ENCODE measurements at places on chromosomes 5 and 9.

- DNase-seq, result no peak
Measured at GRCh38 chr5:153485641-153486040, 4.8 kb upstream of the GRIA1 start.

- DNase-seq, result no peak
Measured at GRCh38 chr5:15073453-15073852, 201.9 kb upstream of the ANKH start.

DNA sequence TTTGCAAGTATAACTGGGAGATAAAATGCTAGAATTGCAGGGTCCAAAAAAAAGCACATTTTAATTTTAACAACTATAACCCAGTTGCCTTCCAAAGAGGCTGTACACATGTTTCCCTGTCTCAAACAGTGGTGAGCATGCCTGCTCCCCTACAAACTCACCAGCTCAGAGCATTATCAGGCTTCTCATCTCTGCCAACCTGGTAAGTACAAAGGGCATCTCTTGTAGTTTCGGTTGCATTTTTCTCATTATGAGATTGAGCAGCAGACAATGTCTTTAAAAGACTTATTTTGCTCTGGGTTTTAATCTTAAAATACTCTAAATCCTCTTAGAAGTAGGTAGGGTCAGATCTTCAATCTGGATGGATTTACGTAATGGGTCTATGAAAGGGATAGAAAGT, 107.1 kb upstream of the MSX2 start:
- DNase-seq, result no peak

DNA sequence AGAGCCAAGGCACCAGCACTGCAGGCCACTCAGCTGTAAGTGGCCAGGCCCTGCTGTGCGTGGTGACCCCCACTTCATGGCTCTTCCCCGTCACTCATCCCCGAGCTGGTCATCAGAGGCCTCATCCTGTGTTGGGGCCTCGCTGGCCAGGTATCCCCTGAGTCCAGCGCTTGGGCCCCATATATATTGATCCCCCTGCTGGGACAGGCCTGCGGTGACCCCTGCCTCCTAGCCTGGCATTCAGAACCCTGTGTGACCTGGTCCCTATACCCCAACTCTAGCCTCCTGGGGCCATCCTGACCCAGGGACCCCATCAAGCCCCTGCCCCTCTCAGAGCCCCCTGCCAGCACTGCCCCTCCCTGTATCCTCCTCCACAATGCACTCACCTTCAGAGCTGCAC, 12.7 kb downstream of the GBGT1 start:
- DNase-seq, result no peak

DNA sequence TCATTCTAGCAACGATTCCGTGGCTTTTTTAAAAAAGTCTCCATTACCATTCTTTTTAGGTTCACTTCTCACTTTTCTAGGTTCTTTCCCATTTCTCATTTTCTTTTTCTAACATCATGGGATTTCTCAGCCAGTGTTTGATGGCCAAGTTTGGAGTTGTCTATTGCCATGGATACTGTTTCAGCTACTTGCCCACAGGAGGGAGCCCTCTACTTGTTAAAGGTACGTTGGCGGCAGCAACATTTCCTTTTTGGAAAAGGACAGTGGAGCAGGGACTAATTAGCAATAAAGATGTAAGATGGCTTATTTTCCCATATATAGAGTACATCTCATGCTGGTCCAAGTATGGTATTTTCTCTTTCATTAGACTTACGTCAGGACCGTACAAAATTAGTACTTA, 2257.5 kb upstream of the C9orf72 start:
- DNase-seq, result no peak

GRCh38 chr9:21589344-21590056, 107.4 kb upstream of the IFNE start:
- no peak for DNase-seq

DNA sequence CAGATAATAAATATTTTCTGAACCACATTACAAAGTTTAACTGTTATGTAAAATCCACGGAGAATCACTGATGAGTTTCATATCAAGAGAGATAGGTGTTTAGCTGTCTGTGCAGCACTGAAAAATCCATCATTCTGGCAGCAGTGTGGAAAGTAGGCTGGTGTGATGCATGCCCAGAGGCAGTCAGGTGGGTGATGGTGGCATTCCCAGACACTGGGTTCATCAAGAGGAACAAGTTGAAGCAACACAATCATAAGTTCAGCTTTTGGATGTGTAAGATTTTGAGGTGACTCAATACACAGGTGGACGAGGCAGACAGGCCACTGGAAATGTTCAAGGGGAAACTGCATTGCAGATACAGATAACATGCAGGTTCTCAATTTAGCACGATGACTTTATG, 11.9 kb downstream of the DNAH5 start:
- DNase-seq, result no peak

DNA sequence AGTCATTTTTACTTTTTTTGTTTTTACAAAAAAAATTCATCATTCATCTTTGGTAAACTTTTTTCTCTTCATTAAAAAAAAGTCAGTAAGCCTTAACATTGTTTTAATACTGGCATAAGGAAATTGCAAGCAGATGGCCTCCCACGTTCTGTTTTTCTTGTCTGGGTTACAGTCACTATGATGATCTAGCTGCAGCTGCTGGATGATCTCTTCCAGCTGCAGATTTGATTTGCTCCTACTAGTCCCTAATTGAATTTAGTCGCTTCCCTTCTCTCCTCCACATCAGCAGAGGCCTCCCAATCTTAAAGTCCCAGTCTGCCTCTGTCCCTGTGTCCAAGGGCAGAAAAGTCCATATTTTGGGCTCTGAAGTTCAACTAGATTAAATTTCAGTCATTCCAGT, 106.8 kb upstream of the PTGER4 start:
- no peak for DNase-seq

DNA sequence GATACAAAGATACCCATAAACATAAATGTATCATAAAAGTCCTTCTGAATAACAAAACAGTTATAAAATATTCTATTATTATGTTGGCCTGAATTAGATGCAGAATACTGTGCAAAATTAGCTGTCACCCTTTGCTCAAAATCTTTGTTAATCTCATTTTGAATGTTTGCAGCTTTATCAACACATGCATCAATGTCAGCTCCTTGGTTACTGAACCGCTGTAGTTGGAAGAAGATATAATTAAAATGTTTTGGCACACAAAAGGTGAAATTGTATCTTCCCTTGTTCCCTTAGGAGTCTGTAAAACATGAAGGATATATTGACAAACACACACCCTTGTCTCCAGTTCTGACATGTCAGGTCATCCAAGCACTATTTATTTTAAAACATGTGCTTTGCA, 146.3 kb upstream of the POU5F2 start:
- no peak for DNase-seq

DNA sequence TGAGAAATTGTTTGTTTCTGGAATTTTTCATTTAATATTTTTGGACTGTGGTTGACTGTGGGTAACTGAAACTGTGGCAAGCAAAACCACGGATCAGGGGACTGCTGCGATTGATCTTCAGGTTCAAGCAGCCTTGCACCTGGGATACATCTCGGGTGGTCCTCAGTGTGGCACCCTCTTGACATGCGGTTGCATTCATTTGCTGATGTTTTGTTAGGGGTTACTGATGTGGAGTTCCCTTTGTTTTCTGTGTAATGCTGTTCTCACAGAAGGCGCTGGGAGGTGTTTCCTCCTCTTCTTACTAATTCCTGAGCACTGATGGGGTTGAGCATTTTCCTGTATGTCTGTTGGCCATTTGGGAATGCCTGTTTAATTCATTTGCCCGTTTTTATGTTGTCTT, 60.4 kb downstream of the EHMT1 start:
- DNase-seq, result no peak

DNA sequence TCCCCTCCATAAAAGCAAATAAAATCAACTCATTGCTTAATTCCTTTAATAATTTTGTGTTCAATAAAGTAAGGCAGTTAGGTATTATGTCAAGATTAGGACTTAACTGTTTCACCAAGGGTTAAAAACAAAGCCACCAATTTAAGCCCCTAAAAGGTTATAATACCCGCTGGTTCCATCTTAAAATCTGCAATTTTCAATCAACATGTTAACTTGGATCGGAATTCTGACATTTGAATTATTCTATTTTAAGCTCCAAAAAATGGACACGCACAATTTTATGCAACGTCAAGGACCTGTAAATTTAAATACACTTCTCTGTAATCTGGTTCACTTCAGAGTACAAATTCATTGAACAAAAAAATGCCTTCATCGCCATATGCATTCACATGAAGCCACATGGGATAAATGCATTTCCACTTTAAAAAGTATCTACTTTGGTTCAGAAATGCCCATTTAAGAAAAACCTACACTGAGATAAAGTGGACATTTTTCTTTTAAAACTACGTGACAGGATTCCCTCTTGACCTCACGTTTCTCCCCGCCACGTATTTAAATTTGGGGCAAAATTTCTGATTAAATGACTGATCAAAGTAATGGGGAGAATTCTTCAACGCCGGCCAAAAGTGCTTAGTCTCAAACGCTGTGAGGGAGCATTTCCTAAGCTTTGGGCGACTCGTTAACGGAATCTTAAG, 721 bp downstream of the GIN1 start:
- DNase-seq, result no peak
